ENCODE measurements at places on chromosomes 3 and 15.

GRCh38 chr15:68258692-68259091 is 18.9 kb upstream of the FEM1B start:
- DNase-seq = no peak

GRCh38 chr15:76135516-76135915 is 75.7 kb downstream of the TMEM266 start:
- no peak for DNase-seq

- no peak for DNase-seq
Observed at GRCh38 chr3:131775650-131776049, 259.2 kb downstream of the CPNE4 start.

GRCh38 chr3:158548691-158549090 is 22.3 kb upstream of the MLF1 start:
- DNase-seq = no peak

DNA sequence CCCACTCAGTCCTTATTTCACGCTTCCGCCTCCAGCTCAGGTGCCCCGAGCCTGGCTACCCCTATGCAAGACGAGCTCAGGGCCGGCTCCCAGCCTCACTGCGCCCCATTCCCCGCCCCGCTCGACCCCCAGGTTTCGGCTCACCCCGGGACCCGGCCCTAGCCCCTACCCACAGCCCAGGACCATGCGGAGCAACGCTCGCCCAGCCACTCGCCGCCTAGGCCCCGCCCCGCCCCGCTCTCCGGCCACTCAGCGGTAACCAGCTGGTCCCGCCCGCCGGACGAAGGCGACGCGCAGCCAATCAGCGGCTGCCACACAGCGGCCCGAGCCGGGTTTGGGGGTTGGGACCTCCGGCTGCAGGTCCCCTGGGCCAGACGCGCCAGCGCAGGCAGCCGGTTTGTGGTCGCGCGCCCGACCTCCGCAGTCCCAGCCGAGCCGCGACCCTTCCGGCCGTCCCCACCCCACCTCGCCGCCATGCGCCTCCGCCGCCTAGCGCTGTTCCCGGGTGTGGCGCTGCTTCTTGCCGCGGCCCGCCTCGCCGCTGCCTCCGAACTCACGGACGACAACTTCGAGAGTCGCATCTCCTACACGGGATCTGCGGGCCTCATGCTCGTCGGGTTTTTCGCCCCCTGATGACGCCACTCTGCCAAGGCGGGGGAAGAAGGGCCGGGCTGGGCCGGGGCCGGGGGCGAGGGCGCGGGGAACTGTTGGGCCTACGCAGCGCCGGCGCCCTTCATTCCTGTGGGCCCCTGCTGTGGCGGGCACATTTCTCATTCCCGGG is at the start of gene CATSPER2:
Gene CATSPER2, minus strand, starts transcription at position 196 of the 781 bp plus-strand sequence. CDS start 783 bp downstream, outside the sequence.
- no peak for DNase-seq

All from osteocyte (in vitro differentiated cells).